ENCODE measurements at places on chromosomes 3 and 15.

DNA sequence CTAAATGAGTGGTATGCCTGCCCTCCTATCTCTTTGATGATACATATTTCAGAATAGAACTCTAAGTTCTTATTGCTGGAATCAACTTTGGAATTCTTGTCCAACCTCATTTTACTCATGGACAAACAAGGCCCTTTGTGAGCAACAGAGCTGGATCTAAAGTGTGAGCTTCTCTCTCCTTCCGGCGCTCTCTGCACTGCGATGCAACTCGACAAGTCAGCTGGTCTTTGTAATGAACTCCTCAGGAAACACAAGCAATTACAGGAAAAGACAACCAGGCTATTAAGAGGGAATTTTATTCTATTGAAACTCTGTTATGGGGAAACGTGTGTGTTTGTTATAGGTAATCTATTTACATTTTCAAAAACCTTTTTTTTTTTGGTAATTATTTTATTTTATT, 20.3 kb upstream of the NRROS start:
- peak; percentile 19 for DNase-seq

DNA sequence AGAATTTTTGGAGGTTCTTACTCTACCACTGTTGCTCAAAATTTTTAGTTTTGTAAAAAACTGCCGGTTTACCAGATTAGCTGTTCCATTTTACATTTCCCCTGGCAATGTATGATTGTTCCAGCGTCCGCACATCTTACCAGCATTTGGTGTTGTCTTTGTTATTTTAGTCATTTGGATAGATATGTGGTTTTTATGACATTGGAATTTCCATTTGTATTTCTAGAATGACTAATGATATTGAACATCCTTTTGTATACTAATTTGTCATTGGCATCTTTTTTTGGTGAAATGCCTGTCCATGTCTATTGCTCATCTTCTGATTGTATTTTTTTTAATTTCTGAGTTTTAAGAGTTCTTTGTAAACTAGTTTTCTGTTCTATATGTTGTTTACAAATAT, 28.5 kb downstream of the LRRC28 start:
- no peak for DNase-seq

DNA sequence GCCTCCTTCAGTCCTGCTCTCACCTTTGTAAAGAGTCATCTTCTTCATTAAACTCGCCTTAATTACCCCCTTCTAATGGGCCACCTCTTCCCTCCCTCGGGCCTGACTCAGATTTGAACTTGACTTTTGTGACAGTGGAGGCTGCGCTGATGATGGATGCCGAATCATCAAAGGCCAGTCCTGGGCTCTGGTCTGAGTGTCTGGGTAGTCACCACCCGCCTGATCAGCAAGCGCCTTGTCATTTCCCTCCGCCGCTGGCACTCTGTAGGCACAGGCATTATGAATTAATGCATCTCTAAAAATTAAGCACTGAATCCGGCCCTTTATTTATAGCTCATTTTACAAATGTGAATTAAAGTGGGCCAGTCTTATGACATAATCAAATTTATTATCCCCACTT, 116.7 kb upstream of the PROK2 start:
- no peak for DNase-seq

GRCh38 chr15:66698318-66698961, 3.6 kb upstream of the SMAD6 start:
- DNase-seq, result peak; percentile 77

DNA sequence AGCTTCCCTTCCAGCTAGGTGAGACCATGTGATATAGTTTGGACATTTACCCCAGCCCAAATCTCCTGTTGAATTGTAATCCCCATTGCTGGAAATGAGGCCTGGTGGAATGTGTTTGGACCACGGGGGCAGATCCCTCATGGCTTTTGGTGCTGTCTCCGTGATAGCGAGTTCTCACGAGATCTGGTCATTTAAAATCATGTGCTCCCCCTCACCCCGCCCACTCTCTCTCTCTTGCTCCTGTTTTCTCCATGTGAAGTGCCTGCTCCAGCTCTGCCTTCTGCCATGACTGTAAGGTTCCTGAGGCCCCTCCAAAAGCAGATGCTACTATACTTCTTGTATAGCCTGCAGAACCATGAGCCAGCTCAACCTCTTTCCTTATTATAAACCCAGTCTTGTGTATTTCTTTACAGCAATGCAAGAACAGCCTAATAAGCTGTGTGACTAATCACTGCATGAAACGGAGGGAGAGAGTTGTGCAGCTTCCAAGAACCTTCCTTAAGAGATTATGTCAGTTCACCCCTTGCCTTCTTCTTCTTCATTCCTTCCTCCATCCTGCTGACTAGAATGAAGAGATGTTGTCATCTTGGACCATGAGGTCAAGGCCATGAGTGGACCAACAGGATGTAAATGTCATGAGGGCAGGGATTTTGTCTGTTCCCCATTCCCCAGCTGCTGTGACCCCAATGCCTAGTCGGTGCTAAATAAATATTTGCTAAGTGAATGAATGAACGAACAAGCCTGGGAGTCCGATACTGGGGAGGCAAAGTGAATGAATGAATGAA, 91.0 kb downstream of the CPN2 start:
- no peak for DNase-seq
